ENCODE measurements at places on chromosomes 11 and 22.

DNA sequence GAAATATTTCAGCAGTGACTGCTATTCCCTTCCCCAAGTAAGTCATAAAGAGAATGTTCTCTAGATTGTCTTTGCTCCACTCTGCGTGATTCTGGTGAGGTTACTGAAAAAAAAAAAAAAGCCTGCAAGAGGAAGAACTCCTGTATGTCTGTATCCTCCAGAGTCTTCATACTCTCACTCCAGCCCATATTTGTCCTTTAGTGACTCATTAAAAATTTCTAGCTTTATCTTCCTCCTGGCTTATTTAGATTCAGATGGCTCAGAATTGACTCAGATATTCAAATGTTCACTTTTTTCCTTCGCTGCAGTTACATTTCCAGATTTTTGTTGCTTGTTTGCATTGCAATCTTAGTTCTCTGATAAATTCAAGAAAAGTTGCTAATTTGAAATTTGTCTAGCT lies 76.3 kb upstream of the CNTN5 start:
- DNase-seq, result no peak

GRCh38 chr11:108662700-108663099 lies 2.2 kb upstream of the DDX10 start:
- no peak for DNase-seq

DNA sequence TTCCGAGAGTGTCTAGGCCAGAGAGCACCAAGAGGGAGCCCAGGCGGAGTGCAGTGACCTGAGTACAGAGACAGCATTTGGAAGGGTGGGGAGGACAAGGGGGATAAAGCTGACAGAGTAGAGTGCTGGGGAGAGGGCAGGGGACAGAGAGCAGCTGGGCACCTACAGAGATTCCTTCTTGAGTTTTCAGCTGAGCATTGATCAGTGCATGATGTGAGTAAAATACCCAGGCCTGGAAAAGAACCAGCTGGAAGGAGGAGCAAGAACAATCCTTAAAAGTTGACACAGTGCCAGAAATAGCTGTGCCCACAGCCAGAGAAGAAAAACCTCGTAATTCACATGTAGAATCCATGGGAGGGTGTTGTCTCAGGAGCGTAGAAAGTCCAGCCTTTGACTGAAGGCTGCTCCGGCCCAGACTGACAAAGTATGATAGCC lies 33.9 kb upstream of the PANX2 start:
- DNase-seq, result no peak

GRCh38 chr11:17991783-17992433 lies 20.9 kb downstream of the SERGEF start:
- no peak for DNase-seq

DNA sequence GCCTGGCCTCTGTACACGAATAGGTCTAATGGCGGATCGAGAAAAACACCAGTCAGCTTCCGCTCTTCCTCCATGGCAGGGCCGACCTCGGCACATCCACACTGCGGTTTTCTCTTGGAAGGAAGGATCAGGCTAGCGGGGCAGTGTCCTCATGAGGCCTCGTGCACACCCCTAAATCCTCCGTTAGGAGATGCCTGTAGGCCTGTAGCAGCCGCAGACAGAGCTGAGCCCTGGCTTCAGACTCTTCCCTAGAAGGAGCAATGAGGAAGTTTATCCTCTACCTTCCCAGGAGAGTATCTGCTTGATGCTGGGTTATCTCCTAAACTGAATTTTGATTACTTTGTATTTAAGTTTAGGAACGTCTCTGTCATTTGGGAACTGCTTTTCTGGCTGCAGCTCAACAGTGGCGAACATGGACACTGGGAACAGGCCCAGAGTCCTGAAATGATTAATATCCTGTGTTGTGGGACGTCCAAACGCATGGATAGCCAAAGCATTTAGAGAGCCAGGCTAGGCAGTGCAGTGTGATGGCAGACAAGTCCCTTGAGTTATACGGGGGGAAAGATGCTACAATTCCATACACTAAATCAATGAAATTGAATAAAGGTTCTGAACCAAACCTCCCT lies 16.5 kb upstream of the BMAL1 start:
- DNase-seq, result no peak

DNA sequence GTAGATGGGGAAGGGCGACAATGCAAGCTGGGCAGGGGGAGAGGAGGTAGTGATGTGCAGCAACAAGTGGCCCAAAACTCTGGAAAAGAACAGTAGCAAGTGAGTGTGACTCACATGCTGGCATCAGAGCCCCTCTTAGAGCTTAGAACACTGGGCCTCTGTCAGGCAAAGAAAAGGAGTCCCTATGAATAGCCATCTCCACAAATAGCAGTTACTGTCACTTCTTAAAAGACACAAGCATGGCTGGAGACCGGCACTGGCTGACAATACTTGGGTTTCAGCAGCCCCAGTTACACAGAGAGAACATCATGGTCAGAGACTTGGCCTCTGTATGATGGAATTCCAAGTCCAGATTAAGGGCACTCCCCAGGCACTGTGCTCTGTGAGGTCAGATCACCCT lies 58.2 kb downstream of the PRCP start:
- no peak for DNase-seq

GRCh38 chr22:17205432-17205831 lies 13.8 kb downstream of the ADA2 start:
- no peak for DNase-seq

- DNase-seq, result no peak
These were observed 906 bp upstream of the NAA40 start for GRCh38 chr11:63937713-63938478.

GRCh38 chr11:57410287-57410686 lies 16.6 kb downstream of the SLC43A3 start:
- no peak for DNase-seq

GRCh38 chr22:44336962-44337677 lies 24.4 kb upstream of the SHISAL1 start:
- no peak for DNase-seq

DNA sequence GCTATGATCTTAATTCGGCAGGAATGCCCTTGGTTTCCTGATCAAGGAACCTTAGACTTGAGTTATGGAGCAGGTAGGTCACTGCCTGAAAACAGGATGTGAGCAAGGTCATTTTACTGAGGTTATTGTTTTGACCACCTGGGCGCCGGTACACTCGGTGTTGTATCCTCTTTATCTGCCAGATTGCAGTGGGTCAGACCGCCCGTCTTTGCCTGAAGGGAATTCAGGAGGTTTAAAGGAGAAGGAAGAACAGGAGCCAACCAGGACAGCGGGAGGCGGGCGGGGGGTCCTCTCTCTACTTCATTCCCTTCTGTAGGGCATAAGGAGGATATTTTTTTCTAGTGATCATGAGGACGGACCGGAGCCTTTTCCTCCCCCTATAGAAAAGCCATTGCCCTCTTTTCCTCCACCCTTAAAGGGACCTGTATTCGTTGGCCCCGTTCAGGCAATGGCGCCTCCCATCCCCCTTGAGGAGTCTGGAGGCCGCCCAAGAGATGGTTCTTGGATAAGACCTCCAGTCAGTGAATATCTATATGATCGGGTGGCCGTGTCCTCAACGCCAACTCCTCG lies 649 bp downstream of the MS4A15 start:
- DNase-seq, result no peak

DNA sequence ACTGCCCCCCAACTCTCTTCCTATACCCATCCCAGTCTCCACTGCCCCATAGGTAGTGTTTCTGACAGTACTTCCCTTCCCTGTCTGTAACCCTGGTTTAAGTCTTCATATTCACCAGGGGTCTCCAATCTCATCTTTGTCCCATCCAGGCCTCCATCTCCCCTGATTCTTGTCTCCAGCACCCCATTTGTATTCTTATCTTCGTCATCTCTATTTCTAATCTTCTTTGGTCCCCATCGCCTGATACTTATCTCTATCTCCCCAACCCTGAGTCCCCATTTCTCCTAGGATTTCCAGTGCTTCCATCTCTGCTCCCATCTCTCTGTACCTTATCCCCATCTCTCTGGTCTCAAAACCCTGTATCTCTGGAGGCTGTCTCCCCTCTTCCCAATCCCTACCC lies 1.8 kb downstream of the PHOX2A start:
- DNase-seq, result no peak

- no peak for DNase-seq
These were observed 200.1 kb upstream of the GUCY1A2 start for GRCh38 chr11:107218123-107219013.

DNA sequence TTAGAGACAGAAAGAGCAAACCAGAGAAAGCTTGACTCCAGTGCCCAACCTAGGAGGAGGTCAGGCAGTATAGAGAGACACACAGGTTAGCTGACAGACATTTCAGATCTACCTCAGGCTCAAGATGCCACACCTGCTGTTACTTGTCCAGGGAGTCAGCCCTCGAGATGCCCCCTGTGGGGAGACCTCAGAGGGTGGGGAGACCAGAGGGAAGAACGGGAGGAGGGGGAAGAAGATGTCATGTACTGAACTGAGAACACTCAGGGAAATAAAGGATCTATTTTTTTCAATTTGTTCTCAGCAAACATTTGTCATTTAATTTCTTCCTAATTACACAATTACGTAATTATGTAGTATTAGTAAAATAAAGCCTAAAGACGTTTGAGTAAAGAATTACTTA lies 196.3 kb upstream of the CADM1 start:
- DNase-seq, result no peak

GRCh38 chr11:62580959-62581715 lies 7.4 kb upstream of the EEF1G start:
- no peak for DNase-seq

- DNase-seq, result no peak
These were observed 61.5 kb downstream of the RPUSD4 start for GRCh38 chr11:126149759-126150625.

- DNase-seq, result no peak
These were observed 41.2 kb downstream of the PARVG start for GRCh38 chr22:44221710-44222475.

DNA sequence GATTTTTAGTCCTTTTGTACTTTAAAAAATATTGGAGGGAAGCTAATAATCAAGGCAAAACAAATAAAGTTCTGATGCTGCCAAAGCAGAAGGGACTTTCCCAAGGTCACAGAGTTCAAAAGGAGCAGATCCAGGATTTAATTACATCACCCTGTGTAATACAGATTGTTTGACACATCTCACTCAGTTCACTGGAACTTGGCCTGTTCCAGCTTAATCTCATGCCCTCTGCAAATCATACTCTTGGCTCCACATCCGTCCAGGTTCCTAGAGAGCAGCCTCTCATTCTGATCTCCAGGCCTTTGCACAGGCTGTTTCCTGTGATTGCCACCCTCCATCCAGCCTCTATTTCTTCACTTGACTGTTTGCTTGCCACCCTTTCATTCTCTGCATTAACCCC lies 151.7 kb downstream of the SPON1 start:
- DNase-seq, result no peak

DNA sequence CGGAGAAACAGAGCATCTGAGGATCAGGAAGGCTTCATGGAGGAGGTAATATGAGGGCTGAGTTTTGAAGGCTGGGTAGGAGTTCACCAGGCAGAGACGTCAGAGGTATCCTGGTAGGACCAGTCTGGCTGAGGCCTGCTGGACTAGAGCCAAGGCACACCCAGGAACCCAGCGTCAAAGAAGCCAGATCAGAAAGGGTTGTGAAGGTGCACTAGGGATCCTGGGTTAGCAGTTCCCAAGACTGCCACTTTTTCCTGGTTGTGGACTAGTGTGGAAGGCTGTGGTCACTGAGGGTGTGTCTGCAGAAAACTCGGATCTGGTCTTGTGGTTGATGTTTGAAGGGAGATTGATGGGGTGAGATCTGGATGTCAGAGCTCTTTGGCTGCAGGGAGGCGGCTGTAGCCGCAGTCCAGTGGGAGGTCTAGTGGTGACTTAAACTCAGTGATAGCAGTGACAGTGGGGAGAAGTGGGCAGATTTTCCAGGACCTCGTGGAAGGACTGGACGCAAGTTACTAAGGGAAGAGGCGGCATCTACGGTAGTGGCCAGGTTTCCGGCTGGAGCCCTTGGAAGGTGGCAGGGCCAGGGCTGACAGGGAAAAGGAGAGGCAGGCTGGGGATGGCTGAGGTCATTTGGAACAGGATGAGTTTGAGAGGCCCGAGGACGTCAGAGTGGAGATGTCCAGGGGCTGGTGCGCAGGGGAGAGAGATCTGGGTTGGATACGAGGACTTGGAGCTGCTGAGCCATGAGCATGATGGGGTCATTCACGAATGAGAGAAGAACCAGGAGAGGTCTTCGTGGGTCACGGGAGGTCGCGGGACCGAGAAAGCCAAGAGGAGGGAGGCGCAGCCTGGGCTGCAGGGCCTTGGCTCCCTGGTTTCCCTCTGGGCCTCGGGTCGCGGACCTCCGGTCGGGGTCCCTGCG lies 10.9 kb downstream of the RELA start:
- no peak for DNase-seq

GRCh38 chr22:35044607-35045390 lies 21.2 kb upstream of the ISX start:
- no peak for DNase-seq

- no peak for DNase-seq
These were observed 56.1 kb upstream of the EIF3M start for GRCh38 chr11:32527261-32528175.

GRCh38 chr11:31509051-31509428 lies 382 bp downstream of the IMMP1L start:
- DNase-seq, result no peak

DNA sequence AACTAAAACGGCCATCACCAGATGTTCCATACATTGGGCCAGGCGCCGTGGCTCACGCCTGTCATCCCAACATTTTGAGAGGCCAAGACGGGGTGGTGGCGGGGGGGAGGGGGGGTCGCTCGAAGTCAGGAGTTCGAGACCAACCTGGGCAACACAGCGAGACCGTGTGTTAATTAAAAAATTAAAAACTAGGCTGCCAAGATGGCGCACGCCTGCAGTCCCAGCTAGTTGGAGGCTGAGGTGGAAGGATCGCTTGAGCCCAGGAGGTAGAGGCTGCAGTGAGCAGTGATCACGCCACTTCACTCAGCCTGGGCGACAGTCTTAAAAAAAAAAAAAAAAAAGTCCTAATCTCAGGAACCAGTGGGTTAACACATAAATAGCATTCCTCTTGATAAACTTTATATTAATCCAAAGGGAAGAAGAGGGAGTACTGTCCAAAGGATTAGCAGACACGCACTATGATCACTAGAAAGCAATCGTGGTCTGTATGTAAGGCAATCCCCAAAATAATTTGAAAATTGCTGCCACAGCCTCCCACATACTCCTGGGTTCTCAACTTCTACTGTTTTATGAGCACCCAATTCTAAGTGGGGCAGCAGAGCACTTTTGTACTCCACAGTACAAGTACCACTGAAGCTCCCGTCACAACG lies 604 bp downstream of the PUS3 start:
- no peak for DNase-seq

GRCh38 chr22:40578171-40578570 lies 58.3 kb downstream of the MRTFA start:
- no peak for DNase-seq

- DNase-seq, result no peak
These were observed 92.0 kb downstream of the SGSM3 start for GRCh38 chr22:40462195-40462984.

Measured in stimulated activated CD8-positive, alpha-beta memory T cell treated with anti-CD3 and anti-CD28 coated beads, Interleukin-4, amount 100 ng/mL, for 4 hours (primary cell).